Large intestine (tissue), 12 donors: ENCODE measurements at places on chromosomes 4 and X.

DNA sequence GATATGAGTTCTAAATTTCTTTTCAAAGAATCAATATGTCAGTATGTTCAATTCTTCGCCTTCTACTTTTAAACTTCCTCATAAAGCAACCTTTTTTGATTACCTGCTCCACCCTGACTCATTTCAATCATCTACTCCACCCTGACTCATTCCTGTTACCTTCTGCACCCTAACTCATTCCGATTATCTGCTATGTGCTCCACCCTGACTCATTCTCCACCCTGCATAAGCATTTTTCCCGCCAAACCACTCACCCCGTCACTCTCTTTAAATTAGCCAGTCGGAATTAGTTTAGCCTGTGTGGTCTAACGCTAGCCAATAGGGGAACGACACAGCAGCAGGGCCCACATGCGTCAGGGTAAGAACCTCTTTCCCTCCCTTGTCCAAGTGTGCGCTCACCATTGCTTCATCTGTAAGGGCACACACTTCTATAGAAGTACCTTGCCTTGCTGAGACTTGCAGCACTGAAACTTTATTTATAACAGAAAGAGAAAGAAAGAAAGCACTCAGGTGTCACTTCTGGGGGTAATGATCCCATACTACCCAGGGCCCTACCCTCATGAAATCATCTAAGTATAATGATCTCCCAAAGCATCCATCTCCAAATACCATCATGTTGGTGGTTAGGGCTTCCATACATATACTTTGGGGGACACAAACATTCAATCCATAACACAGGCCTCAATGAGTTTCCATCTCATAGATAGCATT, 875.2 kb downstream of the RAPGEF2 start:
- no peak for DNase-seq

GRCh38 chr4:150063128-150063527, 15.1 kb upstream of the DCLK2 start:
- no peak for DNase-seq

GRCh38 chr4:21380861-21381260, 567.7 kb downstream of the KCNIP4 start:
- DNase-seq = no peak

DNA sequence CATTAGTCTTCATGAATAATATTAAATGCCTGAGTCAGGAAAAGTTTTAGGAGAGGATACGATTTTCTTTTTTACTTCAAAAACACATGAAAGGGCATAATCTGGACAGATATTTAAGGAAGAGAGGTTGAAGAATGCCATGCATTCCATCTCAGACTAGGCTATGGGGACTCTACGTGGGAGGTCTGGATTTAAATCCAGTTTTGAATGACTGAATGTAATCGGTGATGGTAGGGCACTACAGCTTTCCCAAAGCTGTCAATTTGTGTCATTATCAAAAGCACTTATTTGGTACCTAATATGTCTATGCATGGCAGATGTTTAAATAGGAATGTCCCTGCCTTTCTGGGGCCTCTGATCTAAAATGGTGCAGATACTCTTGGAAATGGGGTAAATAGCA, 59.3 kb upstream of the RPL34 start:
- no peak for DNase-seq
